ENCODE measurements at places on chromosomes 6 and 20.

- DNase-seq: no peak
Measured at GRCh38 chr20:46647469-46647868, 3.8 kb downstream of the SLC13A3 start.

GRCh38 chr6:156918647-156919046 is 141.5 kb downstream of the ARID1B start:
- DNase-seq: no peak

GRCh38 chr20:7146552-7147219 is 379.2 kb downstream of the BMP2 start:
- DNase-seq: no peak

- peak; percentile 56 for DNase-seq
Measured at GRCh38 chr6:166955865-166956443, 396 bp downstream of the RNASET2 start.

DNA sequence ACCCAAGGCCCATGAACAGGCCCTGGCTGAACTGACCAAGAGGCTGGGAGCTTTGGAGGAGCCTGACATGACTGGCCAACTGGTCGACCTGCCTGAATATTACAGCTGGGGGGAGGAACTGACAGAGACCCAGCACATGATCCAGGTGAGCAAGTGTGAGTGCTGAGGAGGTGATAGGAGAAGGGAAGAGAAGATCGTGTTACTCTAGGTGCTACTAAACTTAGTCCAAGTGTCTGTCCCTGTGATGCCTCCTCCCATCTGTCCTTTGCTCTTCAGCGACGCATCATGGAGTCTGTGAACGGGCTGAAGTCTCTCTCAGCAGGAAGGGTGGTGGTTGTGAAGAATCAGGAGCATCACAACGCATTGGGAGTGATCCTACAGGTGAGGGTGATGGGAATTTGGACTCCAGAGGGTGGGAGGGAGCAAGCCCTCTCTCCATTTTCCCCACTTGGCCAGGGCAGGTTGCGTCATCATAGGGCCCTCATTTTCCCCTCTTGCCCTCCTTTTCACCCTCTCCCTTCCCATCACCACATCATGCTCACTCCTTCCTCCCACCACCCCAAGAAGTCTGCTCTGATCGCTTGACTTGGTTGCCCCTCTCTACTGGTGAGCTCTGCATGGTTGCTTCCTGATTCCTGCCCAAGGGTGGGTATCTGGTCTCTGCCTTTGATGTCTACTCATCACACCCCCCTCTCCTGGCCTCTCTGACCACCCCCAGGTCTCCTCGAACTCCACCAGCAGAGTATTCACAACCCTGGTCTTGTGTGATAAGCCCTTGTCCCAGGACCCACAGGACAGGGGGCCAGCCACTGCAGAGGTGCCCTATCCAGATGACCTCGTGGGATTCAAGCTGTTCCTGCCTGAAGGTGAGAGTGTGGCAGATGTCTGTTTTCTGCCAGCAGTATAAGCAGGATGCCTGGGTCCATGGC is 4.7 kb downstream of the DXO start:
- no peak for DNase-seq

- peak; percentile 65 for DNase-seq
Measured at GRCh38 chr6:149032599-149033405, 284.7 kb upstream of the TAB2 start.

DNA sequence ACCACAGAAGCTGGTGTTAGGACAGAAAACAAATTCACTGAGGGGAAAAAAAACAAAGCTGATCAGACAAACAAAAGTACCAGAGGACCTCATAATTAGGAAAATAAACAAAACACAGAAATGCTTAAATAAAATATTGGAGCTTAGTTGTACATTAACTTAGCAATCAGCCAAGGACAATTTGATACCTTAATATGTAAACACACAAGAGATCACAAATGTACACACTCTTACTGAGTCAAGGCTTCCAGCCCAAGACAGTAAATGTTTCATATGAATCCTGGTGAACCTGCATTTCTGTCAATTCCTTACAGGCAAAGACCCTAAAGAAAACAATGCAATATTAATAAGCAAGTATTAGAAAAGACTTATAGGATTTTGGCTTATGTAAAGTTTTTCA is 62.0 kb upstream of the SPTLC3 start:
- no peak for DNase-seq

GRCh38 chr6:16277101-16277981 is 39.0 kb downstream of the GMPR start:
- peak; percentile 89 for DNase-seq

GRCh38 chr20:62828511-62829230 is 11.8 kb downstream of the COL9A3 start:
- no peak for DNase-seq

GRCh38 chr6:26257272-26257671 is 107.7 kb upstream of the BTN3A2 start:
- DNase-seq: no peak

DNA sequence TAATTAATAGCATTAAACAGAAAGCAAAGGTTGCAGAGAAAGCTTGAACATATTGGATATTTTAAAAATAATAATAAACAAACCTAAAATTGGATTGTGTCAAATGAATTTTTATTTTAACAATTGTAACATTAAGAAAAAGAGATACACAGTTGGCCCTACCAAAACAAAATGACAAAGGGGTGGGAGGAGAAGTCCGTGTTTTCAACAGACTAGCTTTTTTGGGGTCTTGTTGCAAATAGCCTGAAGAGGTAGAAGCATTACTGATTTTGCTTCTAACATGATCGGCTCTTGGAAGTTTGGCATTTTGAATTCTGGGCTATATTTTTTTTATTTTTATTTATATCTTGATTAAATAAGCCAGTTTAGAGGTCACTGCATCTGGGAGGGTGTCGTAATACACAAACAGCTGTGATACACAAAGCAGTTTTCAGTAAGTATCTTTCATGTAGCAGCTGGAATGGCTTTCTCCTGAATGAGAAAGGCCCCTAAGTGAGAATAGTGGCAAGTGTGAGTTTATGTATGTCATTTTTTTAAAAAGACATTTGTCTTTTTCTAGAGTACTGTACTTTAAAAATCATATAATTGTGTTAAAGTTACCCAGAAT is 85.5 kb upstream of the ZNF217 start:
- DNase-seq: peak; percentile 50

DNA sequence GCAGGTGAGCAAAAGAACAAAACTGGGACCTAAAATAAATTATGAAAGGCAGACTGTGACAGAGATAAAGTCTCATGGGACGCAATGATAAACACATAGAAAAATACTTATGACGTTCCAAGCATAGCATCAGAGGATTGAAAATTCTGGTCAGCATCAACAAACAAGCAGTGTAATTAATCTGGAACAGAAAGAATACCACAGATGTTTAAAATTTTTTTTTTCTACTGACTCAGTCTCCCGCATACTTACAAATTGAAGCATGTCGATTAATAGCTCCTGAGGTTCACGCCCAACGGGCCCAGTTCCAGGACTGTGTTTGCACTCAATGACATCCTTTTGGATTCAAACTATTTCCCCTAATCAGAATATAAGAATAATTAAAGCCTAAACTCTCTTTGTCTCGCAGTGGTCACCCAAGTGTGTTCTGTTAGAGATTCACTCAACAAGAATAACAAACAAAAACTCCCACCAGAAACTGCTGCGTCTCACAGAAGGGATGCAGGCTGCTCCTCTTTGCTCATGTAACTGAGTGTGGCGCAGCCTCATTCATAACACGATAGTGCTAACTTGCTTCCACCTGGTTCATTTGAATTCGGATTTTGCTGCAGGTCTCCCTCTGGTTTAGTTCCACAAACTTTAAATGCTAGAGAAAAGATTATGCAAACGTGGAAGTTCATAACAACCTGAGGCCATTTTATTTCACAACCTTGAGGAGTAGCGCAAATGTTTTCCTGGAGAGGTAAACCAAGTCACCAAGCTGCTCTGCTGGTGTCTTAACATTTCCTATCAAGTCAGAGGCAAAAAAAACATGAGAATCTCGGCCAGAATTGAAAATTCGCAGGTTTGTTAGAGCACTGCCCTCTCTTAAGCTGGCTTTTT is 69.0 kb upstream of the CITED2 start:
- DNase-seq: peak; percentile 56

GRCh38 chr6:43901733-43902230 is 131.8 kb downstream of the VEGFA start:
- DNase-seq: peak; percentile 59

Data from hematopoietic multipotent progenitor cell treated with erythropoietin and hydrocortisone succinate and interleukin-3 and kit ligand, for 4 days (in vitro differentiated cells).